Stimulated activated CD4-positive, alpha-beta T cell treated with anti-CD3 and anti-CD28 coated beads, Interleukin-1b, Interleukin-23, amount 100 ng/mL, for 4 hours (primary cell): ENCODE measurements at places on chromosomes 1 and 21.

DNA sequence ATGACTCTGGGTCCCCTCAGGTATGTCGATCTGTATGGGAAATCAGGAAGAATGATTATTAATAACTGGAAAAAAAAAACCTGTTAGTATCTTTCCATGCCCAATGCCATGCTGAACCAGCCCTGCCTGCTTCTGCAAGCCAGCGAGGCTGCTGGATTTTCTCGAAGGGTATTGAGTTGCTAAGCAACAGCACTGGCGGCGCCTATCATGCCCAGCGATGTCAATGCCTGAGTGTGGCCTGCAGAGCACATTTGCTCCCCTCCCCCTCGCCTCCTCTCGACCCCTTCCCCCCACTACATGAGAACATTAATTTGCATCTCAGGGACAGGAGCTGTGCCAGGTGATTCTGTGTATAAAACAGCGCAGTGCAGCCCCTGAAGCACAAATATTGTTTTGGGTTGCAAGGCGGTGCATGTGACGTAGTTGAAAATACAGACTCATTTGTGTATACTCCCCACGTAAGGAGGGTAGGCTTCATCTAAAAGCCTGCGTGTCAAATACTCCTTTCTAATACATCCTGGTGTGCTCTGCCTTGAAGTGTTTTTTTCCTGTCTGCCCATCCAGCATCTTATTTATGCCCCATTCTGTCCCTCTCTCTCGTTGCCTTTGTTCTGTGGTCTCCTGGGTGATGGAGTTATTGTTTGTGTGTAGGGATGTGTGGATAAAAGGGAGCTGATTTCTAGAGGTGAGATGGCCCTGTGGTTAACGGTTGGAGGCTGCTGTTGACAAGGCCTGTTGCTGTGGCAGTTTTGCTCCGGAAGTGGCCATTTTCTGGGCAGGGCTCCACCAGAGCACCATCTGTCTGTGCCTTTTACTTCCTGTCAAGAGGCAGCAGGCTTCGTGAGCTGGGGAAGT, 32.7 kb upstream of the ATP5PO start:
- peak; percentile 37 for DNase-seq

- no peak for DNase-seq
Measured at GRCh38 chr21:45537111-45537745, 5.0 kb downstream of the SLC19A1 start.

GRCh38 chr1:21139601-21140000, 37.1 kb downstream of the EIF4G3 start:
- no peak for DNase-seq

GRCh38 chr1:63693944-63694571, 79.8 kb upstream of the ROR1 start:
- no peak for DNase-seq

DNA sequence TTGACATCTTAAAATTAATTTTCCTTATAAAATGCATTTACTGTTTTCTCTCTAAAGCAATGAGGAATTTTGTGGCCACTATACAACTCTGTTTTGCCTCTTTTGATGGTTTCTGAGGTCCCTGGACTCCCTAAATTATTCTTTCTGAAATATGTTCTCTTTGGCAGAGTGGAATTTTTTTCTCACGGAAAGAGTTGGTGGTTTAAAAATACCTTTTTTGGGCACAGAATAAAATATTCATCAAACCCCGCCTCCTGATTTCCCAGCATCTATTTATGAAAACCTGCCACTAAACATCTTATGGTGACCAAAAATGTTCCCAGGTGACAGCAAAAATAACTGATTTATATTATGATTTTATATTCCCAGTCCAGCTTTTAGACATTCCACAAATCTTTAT, 165.3 kb upstream of the SYT6 start:
- no peak for DNase-seq

- DNase-seq: no peak
Measured at GRCh38 chr1:190475421-190476141, 2.1 kb downstream of the BRINP3 start.

- DNase-seq: no peak
Measured at GRCh38 chr1:91243171-91243570, 161.5 kb downstream of the HFM1 start.

DNA sequence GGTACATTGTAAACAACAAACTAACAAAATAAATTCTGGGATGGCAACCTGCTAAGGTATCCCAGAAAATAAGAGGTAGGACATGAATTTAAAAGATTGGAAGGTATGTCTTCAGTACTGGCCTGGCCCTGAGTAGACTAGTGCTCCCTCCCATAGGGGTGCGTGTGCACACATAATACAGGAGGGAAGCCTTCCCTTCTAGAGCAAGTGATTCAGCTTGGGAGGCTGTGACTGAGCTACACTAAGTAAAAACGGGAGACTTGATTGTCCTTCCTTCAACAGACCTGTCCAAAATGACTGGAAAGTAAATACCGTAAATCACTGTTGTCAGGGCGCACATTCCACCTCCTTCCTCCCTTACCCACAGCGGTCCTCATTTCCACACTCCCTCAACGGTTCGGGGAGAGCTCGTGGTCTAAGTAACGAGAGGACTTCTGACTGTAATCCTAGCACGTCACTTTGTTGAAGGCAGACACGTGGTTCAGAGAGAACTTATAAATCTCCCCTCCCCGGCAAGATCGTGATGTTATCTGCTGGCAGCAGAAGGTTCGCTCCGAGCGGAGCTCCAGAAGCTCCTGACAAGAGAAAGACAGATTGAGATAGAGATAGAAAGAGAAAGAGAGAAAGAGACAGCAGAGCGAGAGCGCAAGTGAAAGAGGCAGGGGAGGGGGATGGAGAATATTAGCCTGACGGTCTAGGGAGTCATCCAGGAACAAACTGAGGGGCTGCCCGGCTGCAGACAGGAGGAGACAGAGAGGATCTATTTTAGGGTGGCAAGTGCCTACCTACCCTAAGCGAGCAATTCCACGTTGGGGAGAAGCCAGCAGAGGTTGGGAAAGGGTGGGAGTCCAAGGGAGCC, at the start of gene TGFB2:
Gene TGFB2, plus strand, starts transcription at position 523 of the 859 bp plus-strand sequence. CDS start 1,366 bp downstream, outside the sequence.
- DNase-seq: no peak

DNA sequence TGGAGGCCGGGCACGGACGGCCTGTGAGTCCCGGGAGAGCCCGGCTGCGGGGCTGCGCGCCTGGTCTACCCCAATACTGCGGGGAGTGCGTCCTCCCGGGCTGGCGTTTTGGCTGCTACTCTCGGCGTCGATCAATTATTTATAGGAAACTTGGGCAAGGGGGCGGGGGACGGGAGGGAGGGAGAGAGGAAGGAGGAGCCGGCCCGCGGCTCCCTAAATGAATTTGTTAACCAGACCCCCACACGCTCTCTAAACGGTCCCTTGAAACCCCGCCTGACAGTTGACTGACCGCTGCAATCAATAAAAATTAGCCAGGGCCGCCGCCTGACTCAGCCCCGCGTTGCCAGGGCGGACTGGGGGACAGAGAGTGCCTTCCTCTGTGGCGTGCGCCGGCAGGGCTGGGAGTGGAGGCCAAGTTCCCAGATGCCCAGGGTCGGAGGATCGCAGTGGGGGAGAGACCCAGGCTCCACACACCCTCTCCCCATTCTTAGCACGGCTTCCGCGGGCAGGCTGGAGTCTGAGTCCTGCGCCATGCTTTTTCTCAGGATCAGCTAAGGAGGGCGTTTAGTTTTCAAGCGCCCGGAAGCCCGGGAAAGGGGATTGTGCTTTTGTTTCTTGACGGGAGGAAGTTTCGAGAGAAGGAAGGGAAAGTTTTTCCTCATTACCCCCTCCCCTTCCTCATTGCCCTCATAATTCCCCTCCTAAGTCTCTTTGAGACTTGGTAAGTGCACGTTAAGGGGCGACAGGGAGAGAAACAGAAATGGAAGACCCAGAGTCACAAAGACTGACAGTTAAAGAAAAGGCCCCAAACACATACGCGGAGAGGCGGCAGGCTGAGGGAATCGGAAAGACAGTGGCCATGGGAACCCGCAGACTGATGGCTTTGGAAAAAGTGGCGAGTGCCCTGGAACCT, 6.2 kb downstream of the PAX7 start:
- DNase-seq: no peak

GRCh38 chr1:68919075-68919474, 422.2 kb upstream of the DEPDC1 start:
- DNase-seq: no peak

- DNase-seq: no peak
Measured at GRCh38 chr1:66834926-66835325, 33.9 kb upstream of the INSL5 start.

DNA sequence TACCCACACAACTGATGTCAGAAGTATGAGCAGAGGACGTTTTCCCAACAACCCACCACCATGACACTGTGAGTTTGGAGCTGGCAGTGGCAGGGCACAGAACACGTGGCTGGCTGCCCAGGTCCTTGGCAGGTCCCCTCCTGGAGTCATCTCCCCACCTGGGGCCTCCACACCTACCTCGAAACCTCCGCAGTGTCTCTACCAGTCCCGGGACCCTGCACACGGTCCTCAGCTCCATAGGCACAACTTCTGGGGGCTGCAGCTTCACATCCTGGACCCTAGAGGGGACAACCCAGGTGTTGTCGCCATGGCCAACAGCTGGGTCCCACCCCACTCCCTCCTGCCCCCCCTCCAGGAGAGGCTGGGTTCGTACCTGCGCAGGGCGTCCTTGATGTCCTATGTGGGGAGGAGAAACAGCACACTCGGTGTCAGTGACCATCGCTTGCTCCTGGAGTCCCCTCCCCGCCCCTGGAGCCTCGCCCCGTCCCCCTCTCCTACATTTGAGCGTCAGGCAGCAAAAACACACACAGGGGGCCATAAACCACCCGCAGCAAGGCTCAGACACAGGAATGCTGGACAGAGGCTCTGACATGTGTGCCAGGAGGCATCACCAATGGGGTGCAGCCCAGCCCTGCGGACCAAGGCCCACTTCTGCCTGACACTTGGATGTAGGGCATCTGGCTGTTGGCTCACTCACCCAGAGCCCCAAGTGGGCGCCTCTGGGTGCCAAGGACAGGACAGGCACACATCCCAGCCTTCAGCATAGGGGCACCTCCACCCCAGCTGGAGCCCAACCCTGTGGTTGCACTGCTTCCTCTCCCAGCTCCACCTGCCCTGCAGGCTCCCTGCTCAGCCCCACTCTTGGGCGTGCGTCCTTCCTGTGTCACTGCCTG, 9.6 kb downstream of the TRIM11 start:
- DNase-seq: no peak

GRCh38 chr1:10304295-10304694, 93.9 kb downstream of the KIF1B start:
- DNase-seq: no peak

- no peak for DNase-seq
Measured at GRCh38 chr1:10957133-10957532, 55.3 kb upstream of the TARDBP start.

GRCh38 chr1:102875756-102876155, 232.6 kb downstream of the COL11A1 start:
- DNase-seq: no peak

DNA sequence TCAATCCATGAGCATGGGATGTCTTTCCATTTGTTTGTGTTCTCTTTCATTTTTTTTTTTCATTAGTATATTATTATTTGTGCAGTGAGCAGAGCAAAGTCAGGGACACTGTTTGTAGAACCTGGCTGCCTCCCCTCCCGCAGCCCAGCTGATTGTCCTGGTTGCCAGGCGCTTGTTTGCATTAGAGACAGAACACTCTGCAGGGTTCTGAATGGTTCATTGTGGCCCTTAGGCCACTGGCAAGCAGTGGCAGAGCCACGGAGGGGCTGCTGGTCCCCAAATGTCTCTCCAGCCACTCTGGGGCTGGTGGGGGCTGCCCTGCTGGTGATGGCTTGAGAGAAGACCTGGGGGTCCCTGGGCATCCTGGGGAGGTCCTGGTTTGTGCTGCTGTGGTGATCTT, 29.0 kb downstream of the ETS2 start:
- DNase-seq: no peak

- DNase-seq: no peak
Measured at GRCh38 chr1:22613951-22614350, 22.5 kb upstream of the C1QA start.

GRCh38 chr21:24375201-24375600, 1232.1 kb downstream of the MRPL39 start:
- DNase-seq: no peak

- DNase-seq: no peak
Measured at GRCh38 chr21:33750017-33750416, 107.7 kb downstream of the ITSN1 start.

- DNase-seq: peak; percentile 40
Measured at GRCh38 chr1:39410915-39411436, 80.5 kb upstream of the BMP8A start.

DNA sequence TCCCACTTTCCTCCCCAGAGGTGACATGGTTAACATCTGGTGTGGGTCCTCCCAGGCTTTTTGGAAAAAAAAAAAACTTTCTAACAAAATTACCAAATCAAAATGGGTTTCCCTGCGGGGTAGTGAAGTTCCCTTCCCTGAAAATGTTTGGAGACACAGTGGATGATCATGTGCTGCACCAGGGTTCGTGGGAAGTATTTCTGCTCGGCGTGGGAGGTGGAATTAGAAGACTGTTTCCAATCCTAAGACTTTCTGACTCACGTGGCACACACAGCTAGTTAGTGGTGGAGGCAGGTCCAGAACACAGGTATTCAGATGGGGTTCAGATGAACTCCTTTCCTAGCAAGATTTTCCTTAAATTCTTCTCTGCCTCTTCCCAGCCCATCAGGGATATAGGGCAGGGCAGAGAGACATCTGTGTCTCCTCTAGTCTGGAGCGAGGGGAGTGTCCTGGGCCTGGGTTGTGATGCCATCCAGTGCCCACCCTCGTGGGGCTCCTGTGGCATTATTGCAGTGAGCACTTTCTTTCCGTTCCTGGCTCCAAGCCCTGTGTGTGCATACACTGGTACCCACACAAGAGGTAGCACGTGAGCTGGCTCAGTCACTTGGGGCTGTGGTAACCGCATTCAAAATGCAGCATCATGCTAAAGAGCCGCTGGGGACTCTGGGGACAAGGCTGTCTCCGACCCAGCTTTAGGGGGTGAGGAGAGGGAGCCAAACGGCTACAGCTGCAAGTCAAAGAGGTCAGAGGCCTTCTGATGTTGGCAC, 27.5 kb downstream of the KCNC4 start:
- no peak for DNase-seq

DNA sequence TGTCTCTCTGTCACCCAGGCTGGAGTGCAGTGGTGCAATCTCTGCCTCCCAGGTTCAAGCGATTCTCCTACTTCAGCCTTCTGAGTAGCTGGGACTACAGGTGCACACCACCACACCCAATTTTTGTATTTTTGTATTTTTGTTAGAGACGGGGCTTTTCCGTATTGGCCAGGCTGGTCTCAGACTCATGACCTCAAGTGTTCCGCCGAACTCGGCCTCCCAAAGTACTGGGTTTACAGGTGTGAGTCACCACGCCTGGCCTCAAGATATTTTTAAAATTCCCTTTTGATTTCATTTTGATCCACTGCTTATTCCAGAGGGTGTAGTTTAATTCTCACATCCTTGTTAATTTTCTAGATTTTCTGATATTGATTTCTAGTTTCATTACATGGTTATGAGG, 3.8 kb downstream of the IFI44L start:
- no peak for DNase-seq

DNA sequence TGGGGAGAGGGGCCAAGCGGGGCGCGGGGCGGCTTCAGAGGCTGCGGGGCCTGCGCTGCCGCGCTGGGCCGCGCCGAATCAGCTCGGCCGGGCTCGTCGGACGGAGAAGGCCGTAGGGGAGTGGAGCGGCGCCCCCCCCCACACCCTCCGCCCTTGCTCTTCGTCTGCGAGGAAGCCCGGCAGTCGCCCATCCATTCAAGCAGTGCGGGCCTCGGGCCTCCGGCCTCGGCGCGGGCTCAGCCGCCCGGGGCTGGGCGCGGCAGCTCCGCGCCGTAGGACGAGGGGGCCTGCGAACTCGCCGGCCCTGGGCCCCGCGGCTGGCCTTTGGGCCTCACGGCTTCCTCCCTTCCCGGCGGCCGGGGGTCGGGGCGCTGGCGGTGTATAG, 564 bp downstream of the CTPS1 start:
- DNase-seq: no peak
